ENCODE measurements at places on chromosomes 3 and 15.

DNA sequence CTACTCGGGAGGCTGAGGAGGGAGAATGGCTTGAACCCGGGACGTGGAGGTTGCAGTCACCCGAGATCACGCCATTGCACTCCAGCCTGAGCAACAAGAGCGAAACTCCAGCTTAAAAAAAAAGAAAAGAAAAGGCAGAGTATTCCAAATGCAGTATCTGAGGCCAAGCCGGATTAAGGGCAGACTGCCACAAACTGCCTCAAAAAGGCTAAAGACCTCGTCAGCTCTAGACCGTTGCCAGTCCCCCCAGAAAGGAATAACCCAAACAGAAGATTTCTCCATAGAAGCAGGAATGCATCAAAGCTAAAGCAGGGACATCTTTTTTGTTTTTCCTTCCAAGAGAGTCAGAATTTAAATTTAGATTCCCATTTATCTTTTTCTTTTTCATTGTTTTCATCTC lies 72.9 kb downstream of the TM4SF4 start:
- DNase-seq = no peak

DNA sequence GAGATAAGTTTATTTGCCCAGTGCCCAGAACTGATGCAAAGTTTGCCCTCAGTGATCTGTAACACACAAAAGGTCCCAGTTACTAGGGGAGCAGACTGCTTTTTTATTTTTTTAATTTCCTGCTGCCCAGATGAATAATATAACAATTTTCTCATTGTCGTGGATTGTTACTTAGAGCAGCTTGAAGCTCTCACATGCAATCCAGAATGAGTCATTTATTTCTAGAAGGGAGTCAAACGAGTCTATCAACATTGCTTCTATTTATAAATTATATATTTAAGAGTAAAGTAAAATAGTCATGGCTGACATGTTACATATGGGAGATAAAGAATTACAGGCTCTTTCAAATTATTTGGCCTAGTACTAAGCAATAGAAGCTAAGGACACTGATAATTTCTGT lies 41.3 kb downstream of the MEIS2 start:
- peak; percentile 57 for DNase-seq

GRCh38 chr3:65112751-65113300 lies 425.0 kb upstream of the ADAMTS9 start:
- no peak for DNase-seq

- DNase-seq = no peak
Observed at GRCh38 chr15:95468820-95469219, 861.7 kb upstream of the NR2F2 start.
